ENCODE measurements at places on chromosomes 12 and 14.

- DNase-seq: no peak
Observed at GRCh38 chr12:100572184-100572583, 1.3 kb upstream of the GAS2L3 start.

DNA sequence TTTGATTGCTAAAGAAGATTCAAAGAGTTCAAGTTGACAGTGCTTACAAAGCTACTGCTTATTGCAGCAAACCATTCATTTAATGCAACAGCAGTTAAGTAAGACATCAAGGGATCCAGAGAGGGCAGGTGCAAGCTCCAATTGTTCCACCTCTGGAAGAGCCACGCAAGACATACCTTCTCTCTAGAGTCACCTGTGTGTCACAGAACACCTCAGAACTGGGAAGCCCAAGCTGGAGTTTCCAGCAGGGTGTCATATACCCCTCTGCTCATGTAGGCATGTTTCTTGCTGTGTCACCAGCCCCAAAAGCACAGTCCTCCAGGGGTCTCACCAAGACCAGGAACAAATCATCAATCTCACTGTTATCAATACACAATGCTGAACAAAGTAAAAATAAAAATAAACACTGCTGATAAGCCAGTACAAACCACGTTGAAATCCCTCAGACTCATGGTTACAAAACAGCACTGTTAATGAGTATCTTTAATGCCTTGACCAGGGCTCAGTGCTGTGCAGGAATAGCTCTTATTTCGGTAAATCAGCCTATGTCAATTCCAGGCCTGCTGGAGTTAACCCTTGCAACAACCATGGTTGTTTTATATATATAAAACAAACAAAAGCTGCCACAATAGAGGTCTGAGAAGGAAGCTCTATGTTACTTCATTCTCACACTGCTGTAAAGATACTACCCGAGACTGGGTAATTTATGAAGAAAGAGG lies 37.4 kb upstream of the BATF start:
- no peak for DNase-seq

- no peak for DNase-seq
Observed at GRCh38 chr14:88095791-88096190, 90.9 kb downstream of the GPR65 start.

DNA sequence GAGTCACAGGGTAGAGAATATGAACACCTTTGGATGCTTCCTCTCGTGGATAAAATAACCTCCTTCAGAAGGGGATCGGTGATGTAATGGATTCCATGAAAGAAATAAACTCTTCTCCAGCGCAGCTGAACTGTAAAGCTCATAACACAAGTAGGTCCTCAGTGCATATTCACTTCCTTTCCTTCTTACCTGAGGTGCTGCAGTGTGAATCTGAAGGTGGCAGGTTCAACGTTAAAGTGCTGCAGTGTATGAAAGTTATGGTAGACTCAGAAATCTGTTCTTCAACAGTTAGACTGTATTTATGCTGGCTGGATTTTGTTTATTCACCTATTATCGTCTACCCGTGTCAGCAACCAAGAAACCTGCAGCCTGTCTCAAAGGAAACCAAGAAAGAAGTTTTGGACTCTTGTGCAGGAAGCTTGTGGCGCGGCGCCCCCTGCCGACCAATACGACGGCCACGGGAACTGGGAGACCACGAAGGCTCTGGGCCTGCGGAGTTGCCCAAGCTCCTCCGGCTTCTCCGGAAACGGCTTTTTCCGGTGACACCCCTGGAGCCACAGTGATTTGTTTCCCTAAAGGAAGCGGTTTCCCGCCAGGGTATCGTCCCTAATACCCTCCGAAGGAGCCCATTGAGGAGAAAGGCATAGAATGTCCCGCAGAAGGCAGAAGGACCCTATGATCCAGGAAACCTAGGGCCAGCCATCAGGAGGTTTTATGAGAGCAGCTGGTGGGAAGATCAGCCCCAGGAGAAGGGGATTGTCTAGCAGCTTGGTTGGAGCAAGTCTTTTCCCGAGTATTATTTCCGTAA lies 17.6 kb upstream of the RNASE3 start:
- peak; percentile 76 for DNase-seq

DNA sequence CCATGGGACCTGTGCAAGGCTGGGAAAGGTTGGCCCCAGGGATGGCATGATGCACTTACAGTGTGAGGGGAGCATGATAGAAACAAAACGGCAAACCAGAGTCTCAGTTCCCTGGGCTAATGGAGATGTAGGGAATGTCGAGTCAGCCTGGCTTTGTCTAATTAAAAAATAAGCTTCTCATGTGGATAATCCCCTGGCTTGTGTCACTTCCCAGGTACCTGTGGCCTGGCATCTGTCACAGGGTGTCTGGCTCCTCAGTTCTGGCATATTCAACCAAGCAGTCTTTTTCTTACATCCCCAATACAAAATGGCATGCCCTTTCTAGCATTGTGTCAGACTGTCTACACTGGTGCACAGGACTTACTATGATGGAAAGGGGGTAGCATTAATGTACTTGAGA lies 261.4 kb downstream of the GRIN2B start:
- DNase-seq: no peak

- no peak for DNase-seq
Observed at GRCh38 chr14:72591391-72591790, 302.5 kb downstream of the DPF3 start.
